Left cardiac atrium (tissue), 4 donors: ENCODE measurements at places on chromosomes 7 and 10. TPM values are rescaled to one million over a fixed set of nuclear protein-coding genes. Genes with fewer than 3 reads are reported as not detected.

GRCh38 chr10:49000437-49001398, 61.1 kb upstream of the LRRC18 start:
- DNase-seq = no peak

DNA sequence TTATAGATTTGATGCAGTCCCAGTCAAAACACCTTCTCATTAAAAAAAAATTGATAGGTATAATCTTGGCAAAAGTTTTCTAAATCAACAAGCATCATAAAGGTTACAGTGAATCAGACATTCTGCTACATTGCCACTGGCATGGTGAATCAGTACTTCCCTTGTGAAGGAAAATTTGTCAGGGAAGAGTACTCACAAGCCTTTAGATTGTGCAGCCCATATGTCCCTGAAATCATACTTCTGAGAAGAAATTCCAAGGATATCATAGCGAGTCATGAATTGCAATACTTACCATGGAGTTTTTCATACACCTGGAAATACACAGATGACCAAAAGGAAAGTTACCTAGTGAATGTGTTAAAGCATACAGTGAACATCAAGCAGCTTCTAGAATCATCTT, 17.2 kb downstream of the VSTM2A start:
- DNase-seq = no peak

- no peak for DNase-seq
Observed at GRCh38 chr10:48601789-48602188, 3.1 kb downstream of the ARHGAP22 start.

GRCh38 chr10:77533146-77533886, 104.3 kb downstream of the KCNMA1 start:
- DNase-seq = no peak

SAP25 gene
- total RNA-seq = 0.58 TPM

GRCh38 chr10:11776080-11776479, 33.9 kb downstream of the ECHDC3 start:
- no peak for DNase-seq

- no peak for DNase-seq
Observed at GRCh38 chr10:16909961-16910792, 93.0 kb upstream of the RSU1 start.

GRCh38 chr7:153406486-153406872, 645.7 kb upstream of the DPP6 start:
- no peak for DNase-seq

- no peak for DNase-seq
Observed at GRCh38 chr7:55071411-55072175, 52.8 kb downstream of the EGFR start.

- DNase-seq = no peak
Observed at GRCh38 chr10:84588971-84589370, 260.6 kb downstream of the CCSER2 start.

GRCh38 chr7:23593706-23594105, 3.5 kb upstream of the CCDC126 start:
- no peak for DNase-seq

DNA sequence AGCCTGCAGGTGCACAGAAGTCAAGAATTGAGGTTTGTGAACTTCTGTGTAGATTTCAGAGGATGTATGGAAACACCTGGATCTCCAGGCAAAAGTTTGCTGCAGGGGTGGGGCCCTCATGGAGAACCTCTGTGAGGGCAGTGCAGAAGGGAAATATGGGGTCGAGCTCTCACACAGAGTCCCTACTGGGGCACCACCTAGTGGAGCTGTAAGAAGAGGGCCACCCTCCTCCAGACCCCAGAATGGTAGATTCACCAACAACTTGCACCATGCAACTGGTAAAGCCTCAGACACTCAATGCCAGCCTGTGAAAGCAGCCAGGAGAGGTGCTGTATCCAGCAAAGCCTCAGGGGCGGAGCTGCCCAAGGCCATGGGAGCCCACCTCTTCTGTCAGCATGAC, 205.8 kb downstream of the CCSER2 start:
- no peak for DNase-seq

PSD gene
- total RNA-seq = 2.3 TPM

- no peak for DNase-seq
Observed at GRCh38 chr7:9507290-9507689, 1073.9 kb downstream of the NXPH1 start.

DNA sequence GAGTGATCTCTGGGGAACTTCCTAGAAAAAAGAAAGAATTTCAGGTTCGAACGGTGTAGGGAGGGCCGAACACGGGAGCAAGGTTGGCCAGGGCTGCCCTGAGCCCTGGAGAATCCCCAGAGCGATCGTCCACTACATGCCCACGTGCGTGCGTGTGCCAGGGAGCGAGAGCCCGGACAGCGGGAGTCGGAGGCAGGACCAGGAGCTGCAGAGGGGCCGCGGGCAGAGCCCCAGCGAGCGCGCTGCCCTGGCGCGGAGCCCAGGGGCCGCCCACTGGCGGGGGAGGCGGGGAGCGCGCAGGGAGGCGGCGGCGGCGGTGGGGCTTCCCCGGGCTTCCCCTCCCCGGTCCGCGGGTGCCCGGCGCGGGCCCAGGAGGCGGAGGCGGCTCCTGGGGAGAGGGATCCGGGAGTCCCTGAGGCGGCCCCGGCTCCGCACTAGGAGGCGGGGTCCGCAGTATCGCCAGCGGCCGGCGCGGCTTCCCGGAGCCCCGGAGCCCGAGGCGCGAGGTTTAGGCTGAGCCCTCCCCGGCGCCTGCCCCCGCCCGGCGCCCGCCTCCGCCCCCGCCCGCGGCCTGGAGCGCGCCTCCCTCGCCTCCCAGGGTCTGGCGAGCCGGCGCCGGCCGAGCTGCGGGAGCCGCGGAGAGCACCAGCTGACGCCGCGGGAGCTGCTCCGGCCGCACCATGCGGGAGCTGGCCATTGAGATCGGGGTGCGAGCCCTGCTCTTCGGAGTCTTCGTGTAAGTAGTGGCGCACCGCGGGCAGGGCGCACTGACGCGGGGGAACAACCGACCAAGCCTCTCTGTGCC, at the start of gene PLPP4:
Gene PLPP4 (plus strand): TSS at position 602 of the 805 bp plus-strand sequence. CDS start 79 bp downstream, at position 681.
- DNase-seq = peak; percentile 38
